ENCODE measurements at places on chromosomes 12 and 14.
A peak's percentile ranks its signal among the peaks of the same experiment; 100 is the strongest.

DNA sequence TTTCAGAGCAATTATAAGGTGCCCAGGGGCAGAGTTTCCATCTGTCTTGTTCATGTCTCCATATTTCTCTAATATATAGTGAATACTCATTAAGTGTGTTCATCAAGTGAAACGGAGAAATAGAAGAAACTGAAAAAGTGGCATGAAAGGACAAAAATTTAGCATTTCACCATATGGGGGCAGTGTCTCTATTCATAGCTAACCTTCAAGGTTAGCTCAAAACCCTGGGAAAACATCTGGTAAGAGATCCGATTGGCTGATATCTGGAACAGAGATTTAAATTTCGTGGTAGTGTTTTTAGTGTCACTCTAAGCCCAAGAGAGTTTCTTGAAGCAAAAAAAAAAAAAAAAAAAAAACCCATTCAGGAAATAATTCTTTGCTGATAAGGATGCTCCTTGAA lies 367.5 kb downstream of the DAD1 start:
- DNase-seq: no peak

- DNase-seq: no peak
These were observed 192.0 kb upstream of the HMGA2 start for GRCh38 chr12:65632131-65632855.

DNA sequence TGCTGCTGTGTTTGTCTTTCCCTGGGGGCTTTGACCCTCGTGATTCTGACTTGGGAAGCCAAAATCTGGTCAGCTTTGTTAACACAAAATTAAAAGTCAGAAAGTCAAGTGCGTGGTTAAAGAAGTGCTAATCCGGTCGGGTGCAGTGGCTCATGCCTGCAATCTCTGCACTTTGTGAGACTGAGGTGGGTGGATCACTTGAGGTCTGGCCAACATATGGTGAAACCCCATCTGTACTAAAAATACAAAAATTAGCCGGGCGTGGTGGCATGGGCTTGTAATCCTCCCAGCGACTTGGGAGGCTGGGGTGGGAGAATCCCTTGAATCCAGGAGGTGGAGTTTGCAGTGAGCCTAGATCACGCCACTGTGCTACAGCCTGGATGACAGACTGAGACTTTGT lies 844.6 kb downstream of the VRK1 start:
- DNase-seq: no peak

- DNase-seq: no peak
These were observed 32.8 kb downstream of the SH2B3 start for GRCh38 chr12:111438481-111438880.

DNA sequence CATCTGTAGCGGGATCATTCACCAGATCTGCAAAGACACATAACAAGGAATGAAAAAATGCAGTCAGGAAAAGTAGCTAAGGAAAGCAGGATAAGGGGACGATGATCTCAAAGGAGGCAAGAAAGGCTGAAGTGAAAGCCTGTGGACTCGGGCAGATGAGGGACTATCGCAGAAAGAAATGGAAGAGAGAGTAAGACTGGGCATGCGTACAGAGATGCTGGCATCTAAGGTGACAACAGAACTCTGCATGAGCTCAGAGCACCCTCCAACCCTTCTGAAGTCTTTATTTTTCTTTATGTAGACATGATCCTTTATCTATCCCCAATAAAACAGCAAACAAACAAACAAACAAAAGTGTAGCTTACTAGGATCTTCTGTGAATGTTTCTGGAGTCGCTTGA lies 7.2 kb downstream of the MFAP5 start:
- no peak for DNase-seq

GRCh38 chr12:59147791-59148190 lies 227.5 kb upstream of the LRIG3 start:
- DNase-seq: no peak

GRCh38 chr14:29906256-29906870 lies 21.3 kb downstream of the PRKD1 start:
- DNase-seq: no peak

GRCh38 chr12:89770391-89770790 lies 61.8 kb upstream of the ATP2B1 start:
- no peak for DNase-seq

DNA sequence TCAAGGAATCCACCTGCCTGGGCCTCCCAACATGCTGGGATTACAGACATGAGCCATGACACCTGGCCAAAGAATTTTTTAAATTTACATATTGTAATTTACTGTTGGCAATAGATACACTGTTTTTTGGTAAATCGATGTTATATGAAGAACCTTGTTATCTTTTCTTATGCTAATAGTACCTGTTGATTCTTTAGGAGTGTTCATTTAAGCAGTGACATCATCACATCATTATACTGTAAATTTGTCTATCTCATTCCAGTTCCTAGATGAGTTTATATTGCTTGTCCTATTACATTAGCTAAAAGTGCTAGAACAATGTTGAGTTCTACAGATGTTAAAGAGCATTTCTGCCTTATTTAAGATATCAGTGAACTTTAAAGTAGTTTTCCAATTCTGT lies 13.0 kb upstream of the TAS2R30 start:
- no peak for DNase-seq

- no peak for DNase-seq
These were observed 596.1 kb downstream of the VRK1 start for GRCh38 chr14:97393244-97393643.

DNA sequence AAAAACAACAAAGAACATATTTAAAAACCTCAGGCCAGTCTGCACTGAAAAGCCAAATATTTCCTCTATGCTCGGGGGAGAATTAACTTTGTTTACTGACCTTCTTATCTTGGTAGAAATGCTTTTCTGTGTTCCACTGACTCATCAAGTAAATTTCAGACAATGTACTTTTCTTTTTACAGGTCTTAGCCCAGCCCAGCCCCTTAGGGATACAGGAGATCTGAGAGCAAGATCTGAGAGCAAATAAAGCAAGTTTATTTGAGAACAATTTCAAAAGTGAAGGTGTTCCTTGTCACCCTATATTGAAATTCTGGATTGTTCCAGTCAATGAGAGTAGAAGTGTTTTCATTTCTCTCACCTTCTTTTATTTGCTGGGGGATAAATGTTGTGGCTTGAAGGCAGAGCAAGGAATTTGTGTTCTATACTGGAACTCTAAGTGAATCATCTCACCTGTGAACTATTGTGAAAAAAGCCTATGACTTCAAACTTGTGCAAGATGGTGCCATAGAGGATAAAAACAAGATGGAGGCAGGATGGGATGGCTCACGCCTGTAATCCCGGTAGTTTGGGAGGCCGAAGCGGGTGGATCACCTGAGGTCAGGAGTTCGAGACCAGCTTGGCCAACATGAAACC lies 7.9 kb upstream of the GPRC5A start:
- DNase-seq: no peak

DNA sequence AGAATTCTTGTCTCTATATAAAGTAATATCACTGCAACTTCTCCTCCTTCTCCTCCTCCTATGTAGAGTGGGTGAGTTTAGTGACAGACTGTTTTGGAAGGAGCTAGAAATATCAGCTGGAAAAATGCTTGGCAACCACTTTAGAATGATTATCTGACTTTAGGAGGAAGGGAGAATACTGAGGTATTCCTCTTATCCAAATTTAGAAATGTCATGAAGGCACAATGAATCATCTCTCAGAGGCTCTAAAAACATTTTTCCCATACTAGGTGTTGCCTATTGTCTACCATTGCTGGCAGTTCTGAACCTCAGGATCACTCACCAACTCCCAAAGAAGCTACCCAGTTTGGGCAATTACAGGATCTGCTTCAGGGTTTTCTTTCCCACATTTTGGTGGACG lies 306.6 kb upstream of the ATP2B1 start:
- no peak for DNase-seq

- DNase-seq: no peak
These were observed 26.6 kb upstream of the NXPH4 start for GRCh38 chr12:57190037-57190436.

DNA sequence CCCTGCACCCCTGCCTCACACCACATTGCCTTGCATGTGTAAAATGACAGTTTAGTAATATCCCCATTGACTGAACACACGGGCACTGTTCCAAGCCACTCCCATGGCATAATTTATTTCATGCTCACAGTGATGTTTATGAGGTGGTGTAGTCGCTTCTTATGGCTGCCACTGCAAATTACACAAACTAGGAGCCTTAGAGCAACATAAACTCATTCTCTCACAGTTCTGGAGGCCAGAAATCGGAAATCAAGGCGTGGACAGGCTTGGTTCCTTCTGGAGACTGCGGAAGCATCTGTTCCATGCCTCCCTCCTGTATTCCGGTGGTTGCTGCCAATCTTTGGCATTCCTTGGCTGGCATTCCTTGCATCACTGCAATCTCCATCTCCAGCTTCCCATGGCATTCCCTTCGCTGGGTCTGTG lies 97.3 kb downstream of the RIN3 start:
- DNase-seq: peak; percentile 55

GRCh38 chr12:82593901-82594396 lies 92.8 kb upstream of the TMTC2 start:
- DNase-seq: no peak

GRCh38 chr14:24665440-24665991 lies 31.5 kb upstream of the GZMB start:
- no peak for DNase-seq

DNA sequence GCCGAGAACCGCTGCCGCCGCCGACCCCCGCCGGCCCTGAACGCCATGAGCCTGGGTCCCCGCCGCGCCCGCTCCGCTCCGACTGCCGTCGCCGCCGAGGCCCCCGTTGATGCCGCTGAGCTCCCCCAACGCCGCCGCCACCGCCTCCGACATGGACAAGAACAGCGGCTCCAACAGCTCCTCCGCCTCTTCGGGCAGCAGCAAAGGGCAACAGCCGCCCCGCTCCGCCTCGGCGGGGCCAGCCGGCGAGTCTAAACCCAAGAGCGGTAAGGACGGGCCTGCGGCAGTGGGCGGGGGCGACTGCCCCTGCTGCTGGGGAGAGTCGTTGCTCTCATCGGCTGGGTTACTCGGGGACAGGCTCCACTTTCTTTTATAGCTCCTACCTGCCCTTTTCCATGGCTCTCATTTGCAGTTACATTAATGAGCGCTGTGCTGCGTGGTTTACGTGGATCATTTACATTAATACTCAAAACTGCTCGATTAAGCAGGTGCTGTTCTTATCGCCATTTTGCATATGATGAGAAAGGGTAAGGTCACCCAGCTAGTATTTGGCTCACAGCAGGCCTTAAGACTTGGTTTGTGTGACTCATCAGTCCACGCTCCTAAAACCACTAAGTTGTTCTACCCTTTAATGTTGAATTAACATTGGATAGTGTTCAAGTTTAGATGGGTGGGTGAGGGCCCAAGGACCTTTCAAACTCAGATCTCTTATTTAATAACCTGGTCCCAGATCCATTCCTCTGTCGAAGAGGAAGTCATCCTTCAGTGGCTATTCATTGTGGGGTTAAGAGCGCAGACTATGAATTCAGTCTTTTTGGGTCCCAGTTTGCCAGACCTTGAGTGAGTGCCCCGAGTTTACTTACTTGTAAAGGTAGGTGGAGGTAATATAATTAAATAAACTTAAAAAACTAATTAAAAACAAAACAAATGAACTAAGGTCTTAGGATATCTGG lies 823 bp downstream of the RNF10 start:
- DNase-seq: no peak

- DNase-seq: no peak
These were observed 70.7 kb downstream of the RASSF9 start for GRCh38 chr12:85765453-85765869.

DNA sequence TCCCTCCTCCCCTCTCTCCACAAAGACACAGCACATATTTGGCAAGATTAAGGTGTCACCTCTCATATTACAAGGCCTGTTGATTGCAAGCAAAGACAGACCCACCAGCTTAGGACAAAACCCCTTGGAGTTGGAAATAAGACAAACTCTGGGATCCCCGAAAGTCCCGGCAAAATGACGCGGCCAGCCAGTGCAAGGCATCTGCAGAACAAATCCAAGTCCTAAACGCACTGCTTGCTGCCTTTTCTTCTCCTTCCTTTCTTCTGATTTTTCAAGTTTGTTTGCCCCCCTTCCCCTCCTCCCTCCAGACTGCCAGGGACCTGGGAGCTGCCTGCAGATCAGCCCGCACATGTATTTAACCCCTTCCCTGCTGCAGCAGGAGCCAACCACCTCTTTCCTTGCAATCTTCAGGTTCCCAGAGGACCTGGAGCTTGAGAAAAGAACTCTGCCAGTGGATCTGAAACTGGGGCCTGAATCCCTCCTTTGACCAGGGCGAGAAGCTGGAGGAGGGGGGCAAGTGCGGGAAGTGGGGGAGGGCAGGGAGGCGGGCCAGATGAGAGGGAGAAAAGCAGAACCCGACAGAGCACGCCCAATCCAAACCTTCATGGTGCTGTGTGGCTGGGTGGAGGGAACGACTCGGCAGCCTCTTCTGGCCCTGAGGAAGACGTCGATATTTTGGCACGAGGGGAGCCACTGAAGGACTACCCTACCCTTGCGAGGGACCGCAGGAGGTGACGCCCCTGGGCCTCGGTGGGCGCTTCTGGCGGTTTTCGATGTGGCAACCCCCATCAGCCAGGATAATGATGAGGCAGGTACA lies 2.0 kb upstream of the NTF3 start:
- DNase-seq: no peak

GRCh38 chr14:70827752-70828151 lies 18.4 kb upstream of the MAP3K9 start:
- DNase-seq: no peak
